ENCODE measurements at places on chromosomes 12 and 14.

- no peak for DNase-seq
Measured at GRCh38 chr14:37063467-37064240, 108.8 kb downstream of the SLC25A21 start.

DNA sequence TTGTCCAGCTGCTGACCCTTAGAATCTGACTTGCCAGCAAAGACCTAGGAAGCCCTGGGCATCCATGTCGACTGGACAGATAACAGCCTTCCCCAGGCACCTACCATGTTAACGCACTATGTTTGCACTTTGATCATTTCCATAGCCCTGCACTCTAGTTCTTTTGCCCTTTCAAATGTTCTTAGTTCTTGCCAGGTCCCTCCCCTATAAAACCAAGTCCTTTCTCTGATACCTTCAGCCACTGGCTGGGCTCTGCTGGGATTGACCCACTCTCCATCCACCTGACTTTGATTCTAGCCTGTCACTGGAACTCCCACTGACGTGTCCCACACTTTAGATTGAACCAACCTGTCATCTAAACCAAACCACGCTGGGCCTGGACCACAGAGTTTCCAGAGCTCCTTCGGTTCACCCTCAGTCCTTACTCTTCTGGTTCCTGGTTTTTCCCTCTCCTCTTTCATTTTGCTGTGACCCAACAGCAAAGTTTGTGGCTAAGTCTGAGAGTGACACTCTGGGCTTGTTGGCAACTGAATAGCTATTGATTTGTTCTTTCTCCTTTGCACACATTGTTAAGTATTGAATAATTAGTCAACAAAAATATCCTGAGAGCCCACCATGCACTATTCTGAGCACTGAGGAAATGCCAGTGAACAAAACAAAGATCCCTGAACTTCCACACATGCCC is 51.8 kb upstream of the STK38L start:
- DNase-seq, result no peak

GRCh38 chr14:90517076-90517841 is 120.4 kb downstream of the CALM1 start:
- no peak for DNase-seq

- no peak for DNase-seq
Measured at GRCh38 chr14:65168840-65169239, 66.5 kb upstream of the MAX start.

- DNase-seq, result no peak
Measured at GRCh38 chr12:130423991-130424857, 86.5 kb downstream of the PIWIL1 start.

All from activated T-cell treated with anti-CD3 and anti-CD28 coated beads, Interleukin-2, amount 50 U/mL, for 72 hours (primary cell).